ENCODE measurements at places on chromosomes 6 and 20. TPM values are rescaled to one million over a fixed set of nuclear protein-coding genes. Genes with fewer than 3 reads are reported as not detected.

Gene SCRT2
- not detected for total RNA-seq

Gene GHRH
- total RNA-seq = not detected

GRCh38 chr6:134850721-134851305 lies 99.1 kb downstream of the ALDH8A1 start:
- peaks cover 12% of the 10 kb centered on the region for H3K4me1 ChIP-seq
- no peak overlapping the region for H3K27ac ChIP-seq
- no peaks in the 10 kb centered on the region for H3K36me3 ChIP-seq
- DNase-seq = no peak
- no peak overlapping the region for H3K4me3 ChIP-seq

DNA sequence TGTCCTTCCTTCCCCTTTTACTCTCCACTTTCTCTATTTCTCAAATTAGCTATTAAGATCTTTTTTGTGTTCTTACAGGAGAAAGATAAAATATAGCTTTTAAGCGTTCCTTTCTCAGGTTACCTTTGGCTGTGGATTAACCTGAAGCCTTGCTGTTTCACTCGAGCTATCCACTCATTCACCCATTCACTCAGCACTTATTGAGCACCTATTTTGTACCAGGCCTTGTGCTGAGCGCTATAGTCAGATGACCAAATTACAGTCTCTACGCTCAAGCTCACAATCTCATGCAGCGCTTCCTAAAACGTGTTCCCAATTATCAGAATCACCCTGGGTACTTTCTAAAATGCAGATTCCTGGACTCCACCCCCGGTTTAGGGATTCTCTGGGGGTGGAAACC lies 1.8 kb upstream of the CEP250 start:
- peaks cover 19% of the 10 kb centered on the region for H3K4me1 ChIP-seq
- H3K4me3 ChIP-seq = peak overlapping the region; percentile 70
- H3K36me3 ChIP-seq = no peaks in the 10 kb centered on the region
- no peak for DNase-seq

Gene ENPP5
- total RNA-seq = 0.04 TPM

Data from PC-3 (cell line).